ENCODE measurements at places on chromosomes 7 and 10. TPM values are rescaled to one million over a fixed set of nuclear protein-coding genes. Genes with fewer than 3 reads are reported as not detected.

DNA sequence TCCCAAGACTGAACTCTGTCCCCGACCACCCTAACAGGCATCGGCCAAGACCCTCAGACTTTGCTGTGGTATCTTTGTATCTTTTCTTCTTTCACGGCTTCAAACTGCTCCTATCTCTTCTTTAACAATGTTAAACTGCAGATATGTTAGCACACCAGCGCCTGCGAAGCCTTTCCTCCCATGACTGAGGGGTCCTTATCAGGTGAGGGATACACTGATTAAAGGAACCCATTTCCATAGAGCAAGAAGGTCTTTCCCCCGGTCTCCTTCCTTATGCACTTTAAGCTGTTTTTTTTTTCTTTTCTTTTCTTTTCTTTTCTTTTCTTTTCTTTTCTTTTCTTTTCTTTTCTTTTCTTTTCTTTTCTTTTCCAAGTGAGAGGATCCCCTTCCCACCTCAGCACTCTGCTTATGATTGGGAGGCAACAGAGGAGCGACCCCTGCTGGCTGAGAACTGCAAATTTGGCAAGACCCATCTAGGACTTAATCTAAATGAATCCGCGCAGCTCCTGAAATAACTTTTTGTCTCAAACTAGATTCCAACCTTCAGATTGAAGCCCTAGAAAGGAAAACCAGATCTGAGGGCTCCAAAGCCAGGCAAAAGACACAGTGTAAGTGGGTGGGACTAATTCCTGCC, 109.9 kb downstream of the ITGB8 start:
- DNase-seq: no peak

GRCh38 chr10:106560925-106561640, 603.4 kb downstream of the SORCS1 start:
- DNase-seq: no peak

The PRKAR2B gene
- polyA plus RNA-seq: 41.0 TPM

The NT5C2 gene
- polyA plus RNA-seq: 123 TPM

- DNase-seq: no peak
Observed at GRCh38 chr10:74976565-74976964, 134.9 kb upstream of the SAMD8 start.

The VSTM4 gene
- polyA plus RNA-seq: 14.3 TPM

The LRRC18 gene
- 0.24 TPM for polyA plus RNA-seq

Measured in renal cortex interstitium (tissue), 15 donors.